ENCODE measurements at places on chromosomes 6 and 20.

DNA sequence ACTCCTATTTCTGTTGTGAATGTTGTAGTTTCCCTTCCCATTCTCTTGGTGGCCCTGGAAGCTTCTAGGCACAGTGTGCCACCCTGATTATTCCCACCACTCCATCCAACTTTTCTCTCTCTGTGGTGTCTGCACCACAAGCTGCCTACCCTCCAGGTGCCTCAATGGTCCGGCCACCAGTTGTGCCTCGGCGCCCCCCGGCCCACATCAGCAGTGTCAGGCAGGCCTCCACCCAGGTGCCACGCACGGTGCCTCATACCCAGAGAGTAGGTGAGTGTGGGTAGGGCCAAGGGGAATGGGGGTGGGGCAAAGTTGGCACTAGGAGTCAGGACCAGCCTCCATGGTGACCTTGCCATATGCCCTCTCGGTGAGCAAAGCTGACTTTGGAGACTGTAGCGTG is 23.1 kb downstream of the PABPC1L start:
- DNase-seq, result no peak

DNA sequence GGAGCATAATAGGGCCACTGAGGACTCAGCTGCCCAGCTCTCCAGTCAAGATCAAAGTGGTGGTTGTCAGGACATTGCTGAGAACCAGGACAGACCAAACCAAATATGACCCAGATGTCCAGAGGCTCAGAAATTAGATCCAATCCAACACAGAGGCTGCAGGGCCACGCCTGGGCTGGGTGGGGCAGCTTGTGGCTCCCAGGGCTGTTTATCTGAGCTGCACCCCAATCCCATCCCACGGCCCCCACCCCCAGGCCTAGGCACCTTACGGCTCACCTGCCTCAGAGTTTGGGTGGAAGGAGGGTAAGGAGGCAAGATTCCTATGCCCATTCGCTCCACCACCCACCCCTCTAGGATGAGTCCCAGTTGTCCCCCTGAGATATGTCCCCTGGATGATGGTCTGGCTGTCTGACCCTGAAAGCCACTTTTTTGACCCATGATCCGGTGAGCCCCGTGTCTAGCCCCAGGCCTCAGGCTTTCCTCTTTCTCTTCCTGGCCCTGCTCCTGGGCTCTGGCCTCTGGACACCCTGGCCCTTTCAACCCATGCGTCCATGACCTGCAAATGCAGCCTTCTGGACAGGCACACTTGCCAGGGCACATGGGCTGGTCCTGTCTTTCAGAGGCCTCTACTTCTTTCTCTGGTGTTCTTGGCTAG is 40.0 kb downstream of the CPXM1 start:
- DNase-seq, result no peak

- no peak for DNase-seq
Observed at GRCh38 chr6:44397424-44398164, 10.1 kb downstream of the CDC5L start.

GRCh38 chr20:3677733-3678132 is 4.1 kb downstream of the ADAM33 start:
- DNase-seq, result no peak

DNA sequence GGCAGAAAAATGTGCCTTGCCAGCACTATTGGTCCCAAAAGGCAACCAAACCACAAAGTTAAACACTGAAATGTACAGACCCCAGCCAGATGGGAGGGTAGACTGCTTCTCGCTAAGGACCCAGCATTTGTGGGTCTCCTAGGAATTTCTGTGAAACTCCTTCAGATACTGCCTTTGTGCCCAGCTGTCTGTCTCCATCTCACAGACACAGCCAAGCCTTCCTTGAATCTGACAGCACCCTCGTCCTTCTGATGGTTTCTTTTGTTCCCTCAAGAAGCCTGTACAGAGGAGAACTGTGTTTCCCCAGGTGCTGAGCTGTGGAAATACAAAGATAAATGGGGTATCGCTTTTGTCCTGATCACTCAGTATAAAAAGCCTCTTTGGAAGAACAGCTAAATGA is 254.0 kb upstream of the TAB2 start:
- no peak for DNase-seq
